SJSA1 (cell line): ENCODE measurements at places on chromosomes 1 and 21.

- no peak for DNase-seq
These were observed 89.5 kb upstream of the GNG4 start for GRCh38 chr1:235739124-235739523.

- peak; percentile 24 for DNase-seq
These were observed 98.5 kb downstream of the ATF6 start for GRCh38 chr1:161864577-161864976.

GRCh38 chr1:36279110-36279788, 26.9 kb upstream of the SH3D21 start:
- no peak for DNase-seq

GRCh38 chr1:177171536-177172123, 872 bp downstream of the BRINP2 start:
- no peak for DNase-seq

- no peak for DNase-seq
These were observed 382.1 kb downstream of the PTPRC start for GRCh38 chr1:199020904-199021303.
